ENCODE measurements at places on chromosomes 1 and 21.

DNA sequence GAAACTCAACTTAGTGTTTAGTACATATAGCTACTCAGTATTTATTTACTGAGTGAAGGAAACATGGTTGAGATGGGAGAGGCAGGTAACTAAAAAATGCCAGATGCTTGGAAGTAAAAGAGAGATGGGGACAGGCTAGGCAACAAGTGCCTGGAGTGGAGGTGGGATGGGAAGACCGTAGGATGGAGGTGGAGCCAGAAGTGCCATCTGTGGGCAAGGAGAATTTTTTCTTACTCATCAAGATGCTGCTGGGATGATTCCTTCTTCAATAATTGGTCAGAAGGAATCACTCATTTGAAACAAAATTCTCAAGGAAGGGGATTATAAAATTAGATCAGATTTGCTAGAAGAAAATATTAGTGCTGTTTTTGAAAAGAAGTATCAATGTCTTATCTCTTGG lies 72.9 kb downstream of the IFI44 start:
- no peak for DNase-seq

DNA sequence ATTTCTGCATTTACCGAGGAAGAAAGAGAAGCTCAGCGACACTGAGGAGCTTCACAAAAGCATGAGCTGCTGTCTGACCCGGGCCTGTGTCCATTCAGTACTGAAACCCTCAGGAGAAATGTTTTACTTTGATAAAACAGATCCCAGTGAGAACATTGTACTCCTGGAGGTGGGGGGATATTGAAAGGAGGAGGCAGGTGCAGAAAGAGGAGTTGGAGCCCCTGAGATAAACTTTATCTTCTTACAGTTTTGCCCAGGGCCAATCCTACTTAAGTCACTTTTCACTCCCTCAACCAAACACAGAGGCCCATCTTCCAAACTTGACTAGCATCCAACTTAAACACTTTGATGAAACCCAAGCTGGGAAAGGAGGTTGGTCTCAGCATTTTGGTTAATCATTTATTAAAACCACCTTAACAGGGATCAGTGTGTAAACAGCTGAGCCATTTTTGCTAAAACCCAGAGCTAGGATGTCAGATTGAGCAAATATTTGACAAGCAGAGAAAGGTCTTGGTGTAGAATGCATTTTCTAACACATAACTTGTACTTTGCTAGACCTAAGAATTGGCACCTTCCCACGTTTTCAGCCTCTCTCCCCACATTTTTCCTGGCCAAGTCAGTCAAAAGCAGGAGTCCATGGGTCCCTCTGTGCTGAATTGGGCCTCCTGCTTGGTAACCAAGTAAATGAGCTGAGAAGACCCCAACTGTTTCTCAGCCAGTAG lies 32.5 kb upstream of the SARS1 start:
- no peak for DNase-seq

DNA sequence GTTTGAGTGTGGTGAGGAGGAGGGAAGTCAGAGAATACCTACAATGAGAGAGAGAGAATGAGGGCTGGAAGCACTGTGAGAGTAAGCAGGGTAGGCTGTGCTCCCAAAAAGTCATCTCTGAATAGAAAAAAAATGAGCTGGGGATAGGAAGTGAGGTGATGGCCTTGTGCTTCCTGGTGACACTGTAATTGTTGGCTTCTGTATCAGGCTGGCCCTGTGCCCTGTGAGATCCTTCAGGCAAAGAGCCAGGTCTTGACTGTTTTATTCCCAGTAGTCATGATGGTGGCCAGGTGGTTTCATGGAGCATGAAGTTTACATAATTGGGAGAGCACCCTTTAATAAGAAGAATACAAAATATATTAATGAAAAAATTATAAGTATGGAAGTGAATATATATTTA lies 20.4 kb upstream of the SPATA6 start:
- no peak for DNase-seq

DNA sequence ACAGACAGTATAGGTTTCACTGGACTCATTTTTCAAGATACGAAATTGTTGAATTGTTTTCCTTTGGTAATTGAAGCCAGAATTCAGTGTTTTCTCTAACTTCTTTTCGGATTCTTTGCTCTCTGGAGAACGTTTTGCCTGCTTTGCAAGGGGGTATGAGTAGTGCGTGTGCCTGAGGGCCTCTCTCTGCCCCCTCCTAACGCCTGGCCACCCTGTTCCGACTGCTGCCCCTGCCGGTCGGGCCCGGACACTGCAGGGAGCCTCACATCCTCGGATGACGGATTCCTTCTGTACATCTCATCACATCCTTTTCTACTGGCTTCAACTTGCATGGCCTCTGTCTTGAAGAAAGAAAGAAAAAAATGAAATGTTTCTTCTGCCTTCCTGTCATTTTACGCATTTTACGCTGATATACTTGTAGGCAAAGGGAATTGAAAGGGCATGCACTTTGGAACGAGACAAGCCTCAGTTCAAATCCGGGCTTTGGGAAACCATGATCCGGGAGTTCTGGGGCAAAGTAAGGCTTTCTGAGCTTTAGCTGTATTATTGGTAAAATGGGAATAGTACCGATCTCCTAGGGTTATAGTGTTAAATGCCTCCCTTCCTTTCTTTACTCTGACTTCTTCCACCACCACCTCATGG lies 65.1 kb downstream of the DISC1 start:
- DNase-seq, result peak; percentile 49

DNA sequence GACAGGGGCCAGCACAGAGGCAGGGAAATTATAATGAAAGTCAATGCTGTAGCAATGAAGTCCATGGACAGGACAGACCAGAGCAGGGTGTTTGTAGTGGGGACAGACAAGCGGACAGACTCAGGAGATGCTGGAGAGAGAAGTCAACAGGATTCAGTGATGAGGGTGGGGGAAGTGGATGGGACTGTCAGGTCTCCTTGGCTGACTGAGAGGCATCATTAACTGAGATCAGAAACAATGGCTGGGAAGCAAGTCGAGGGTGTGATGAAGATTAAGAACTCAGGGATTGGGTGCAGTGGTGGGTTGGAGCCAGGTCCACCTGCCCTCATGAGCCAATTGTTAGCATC lies 25.5 kb downstream of the CD58 start:
- no peak for DNase-seq

- peak; percentile 75 for DNase-seq
These were observed 9.1 kb downstream of the IFI6 start for GRCh38 chr1:27662707-27663393.

GRCh38 chr1:100219883-100220282 lies 29.8 kb downstream of the DBT start:
- DNase-seq, result peak; percentile 42

GRCh38 chr1:229066591-229066990 lies 204.3 kb upstream of the RAB4A start:
- DNase-seq, result no peak

GRCh38 chr1:114024049-114024448 lies 44.8 kb downstream of the OLFML3 start:
- DNase-seq, result no peak

- no peak for DNase-seq
These were observed 14.0 kb downstream of the SLC37A1 start for GRCh38 chr21:42527489-42528158.

DNA sequence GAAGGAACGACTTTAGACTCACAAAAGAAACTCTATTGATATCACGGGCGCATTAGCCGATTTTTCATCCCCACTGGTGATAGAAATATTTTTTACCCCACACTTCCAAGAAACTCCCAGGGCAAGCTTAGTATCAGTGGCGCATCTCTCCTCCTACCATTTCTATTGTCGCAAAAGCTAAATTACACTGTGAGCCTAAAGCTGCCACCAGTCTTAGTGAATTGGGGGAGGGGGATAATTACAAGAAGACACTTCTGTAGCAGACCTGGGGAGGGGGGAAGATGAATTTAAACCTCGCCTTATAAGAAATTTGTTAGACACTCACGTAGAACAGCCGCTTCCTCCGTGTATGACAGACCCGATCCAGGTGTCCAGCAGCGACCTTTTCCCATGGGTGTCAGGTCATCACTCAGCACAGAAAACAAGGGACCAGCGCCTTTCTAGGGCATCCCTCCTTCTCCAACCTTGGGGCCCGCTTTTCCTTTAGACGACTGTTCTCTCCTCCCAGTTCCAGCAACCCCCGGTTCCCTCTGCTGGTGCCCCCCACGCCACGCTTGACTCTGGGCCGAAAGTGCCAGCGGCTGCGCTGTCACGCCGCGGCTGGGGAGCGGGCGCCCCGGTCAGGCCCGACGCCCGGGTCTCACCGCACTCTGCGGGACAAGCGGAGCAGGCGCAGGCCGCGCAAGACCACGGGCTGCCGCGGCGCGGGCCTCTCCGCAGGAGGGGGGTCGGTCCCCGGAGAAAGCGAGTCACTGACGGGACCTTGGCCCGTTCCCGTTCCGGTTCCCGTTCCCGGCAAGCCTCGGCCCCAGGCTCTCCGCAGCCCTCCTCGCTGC lies 821 bp downstream of the PHC2 start:
- no peak for DNase-seq

DNA sequence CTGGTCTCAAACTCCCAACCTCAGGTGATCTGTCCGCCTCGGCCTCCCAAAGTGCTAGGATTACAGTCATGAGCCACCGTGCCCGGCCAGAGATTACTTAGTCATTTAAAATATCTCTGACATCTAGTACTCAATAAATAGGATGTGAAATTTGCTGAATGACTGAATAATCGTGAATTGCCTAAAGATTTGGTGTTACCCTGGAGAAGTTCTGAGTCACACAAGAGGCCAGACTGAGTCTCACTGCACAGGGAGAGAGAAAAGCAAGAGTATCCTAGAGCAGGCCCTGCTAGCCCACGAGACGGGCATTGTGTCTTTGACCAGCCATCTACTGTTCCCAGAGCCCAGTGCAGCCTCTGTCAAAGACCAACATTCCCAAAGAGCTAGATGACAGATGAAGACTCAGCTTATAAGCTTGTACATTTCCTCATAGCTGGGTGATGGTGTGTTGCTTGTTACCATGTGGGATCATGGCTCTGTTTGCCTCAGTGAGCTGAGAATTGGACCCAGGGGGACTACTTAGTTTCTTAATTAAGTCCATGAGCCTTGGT lies 5.6 kb upstream of the EIF4G3 start:
- DNase-seq, result peak; percentile 38

DNA sequence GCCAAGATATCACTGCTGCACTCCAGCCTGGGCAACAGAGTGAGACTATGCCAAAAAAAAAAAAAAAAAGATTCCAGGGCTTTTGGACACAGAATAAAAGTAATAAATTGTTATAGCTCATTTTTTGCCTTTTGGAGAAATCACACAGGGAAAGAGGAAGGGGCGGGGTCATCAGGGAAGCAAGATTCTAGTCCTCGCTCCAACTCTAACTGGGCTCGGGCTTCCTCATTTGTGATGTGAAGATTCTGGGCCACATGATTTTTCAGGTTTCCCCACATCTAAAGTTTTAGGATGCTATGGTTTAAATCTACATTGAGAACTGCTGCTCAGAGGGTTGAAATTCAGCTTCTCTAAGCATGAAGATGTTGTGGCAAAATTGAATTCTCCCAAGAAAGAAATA lies 179.3 kb upstream of the PLXNA2 start:
- DNase-seq, result no peak

GRCh38 chr1:44566281-44567046 lies 107.8 kb downstream of the TMEM53 start:
- no peak for DNase-seq

DNA sequence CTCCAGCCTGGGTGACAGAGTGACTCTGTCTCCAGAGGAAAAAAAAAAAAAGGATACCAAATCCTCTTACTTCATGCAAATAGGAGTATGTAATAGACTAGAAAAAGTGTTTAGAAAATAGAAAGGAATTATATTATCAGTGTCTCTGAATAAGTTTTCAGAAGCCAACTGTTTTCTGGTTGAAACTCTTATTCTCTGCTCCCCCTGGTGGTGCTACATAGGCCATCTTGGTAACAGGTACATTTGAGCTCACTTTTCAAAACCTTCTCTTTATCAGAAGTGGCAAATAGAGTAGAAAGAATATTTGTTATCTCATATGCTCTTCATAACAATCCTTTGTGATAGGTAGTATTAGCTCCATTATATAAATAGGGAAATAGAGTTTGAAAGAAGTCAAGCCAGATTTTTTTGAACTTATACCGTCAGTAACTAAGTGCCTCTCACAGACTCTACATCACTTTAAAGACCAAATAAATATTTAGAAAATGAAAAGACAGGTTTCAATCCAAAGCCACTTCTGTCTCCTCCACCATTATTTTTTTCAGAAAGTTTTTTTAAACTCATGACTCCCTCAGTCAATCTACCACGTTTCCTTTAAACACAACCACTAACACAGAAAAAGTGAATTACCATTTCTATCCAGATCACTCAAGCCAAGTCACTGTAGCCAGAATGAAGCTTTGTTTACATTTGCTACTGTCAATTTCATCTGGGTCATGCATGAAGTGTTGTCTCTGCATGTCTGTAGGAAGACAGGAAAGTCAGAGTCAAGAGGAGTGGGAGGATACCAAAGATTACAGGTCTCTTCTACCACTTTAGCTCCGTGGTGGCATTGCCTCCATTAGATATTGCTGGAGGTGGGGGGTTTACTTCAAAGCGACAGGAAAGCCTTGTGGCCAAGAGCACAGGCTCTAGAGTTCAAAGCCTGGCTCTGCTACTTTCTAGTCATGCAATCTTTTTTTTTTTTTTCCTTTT lies 45.6 kb downstream of the IL23R start:
- peak; percentile 46 for DNase-seq

DNA sequence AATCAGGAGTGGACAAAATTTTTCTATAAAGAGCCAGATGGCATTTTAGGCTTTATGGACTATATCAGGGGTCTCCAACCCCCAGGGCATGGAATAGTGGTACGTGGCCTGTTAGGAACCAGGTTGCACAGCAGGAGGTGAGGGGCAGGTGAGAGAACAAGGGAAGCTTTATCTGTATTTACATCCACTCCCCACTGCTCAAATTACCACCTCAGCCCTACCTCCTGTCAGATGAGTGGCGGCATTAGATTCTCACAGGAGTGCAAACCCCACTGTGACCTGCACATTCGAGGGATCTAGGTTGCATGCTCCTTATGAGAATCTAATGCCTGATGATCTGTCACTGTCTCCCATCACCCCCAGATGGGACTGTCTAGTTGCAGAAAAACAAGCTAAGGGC lies 13.9 kb downstream of the PHTF1 start:
- no peak for DNase-seq

- no peak for DNase-seq
These were observed 46.4 kb downstream of the NUAK2 start for GRCh38 chr1:205275133-205275532.

DNA sequence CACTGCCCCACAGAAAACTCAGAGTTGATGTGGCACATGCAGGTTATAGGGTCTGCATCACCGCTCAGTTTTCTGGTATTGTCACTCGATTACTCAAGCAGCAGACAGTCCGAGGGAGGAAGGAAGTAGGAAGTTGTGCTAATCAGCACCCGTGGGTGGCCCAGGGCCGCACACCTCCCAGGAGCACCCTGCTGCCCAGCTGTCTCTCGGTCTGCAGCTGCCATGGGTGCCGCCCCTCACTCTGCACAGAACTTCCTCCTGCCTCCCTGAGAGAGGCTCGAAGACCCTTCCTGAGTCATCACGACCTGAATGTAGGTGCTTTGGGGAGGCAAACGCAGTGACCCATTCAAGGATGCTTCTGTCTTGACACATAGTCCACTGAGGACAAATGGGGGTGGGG lies 4.2 kb upstream of the TFF3 start:
- no peak for DNase-seq

- peak; percentile 11 for DNase-seq
These were observed 104.0 kb upstream of the OLIG2 start for GRCh38 chr21:32921632-32922230.
